ENCODE measurements at places on chromosomes 3 and 15.

- DNase-seq: no peak
These were observed 98.3 kb downstream of the LIPC start for GRCh38 chr15:58530056-58530590.

GRCh38 chr3:138914870-138915502 is 32.0 kb downstream of the FOXL2 start:
- DNase-seq: no peak

DNA sequence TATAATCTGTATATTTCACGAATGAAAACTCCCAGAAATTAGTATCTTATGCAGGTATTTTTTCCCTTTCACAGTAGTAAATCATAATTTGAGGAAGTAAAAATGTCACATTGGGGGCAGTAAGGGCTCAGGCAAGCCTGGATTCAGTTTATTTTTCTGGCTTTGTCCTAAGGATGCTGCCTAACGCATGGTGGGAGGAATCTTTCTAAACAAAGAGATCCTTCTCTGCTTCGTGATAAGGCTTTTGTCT is 35.7 kb downstream of the DNASE1L3 start:
- no peak for DNase-seq

GRCh38 chr3:150605998-150606641 is 3.0 kb downstream of the SELENOT start:
- no peak for DNase-seq

- DNase-seq: no peak
These were observed 69.0 kb upstream of the CCDC80 start for GRCh38 chr3:112709911-112710310.

DNA sequence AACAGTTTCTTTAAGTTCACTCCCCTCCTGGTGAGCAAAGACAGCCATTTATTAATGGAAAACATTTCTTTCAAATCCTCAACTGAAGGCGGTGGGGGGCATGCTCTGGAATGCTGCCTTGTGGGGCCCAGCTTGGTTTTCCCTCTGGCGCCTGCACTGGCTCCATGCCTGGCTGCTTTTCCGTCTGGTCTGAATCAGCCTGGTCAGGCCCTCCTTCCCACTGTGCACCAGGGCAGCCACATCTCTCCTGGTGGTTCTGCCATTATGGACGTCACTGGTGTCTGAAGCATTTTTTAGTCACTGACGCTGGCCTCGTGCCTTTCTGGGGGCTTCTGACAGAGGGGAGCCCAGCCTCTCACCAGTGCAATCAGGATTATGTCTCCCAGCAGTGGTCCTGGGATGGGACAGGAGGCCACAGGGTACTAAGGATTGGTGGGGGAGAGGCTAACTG is 57.6 kb upstream of the APEH start:
- DNase-seq: no peak

DNA sequence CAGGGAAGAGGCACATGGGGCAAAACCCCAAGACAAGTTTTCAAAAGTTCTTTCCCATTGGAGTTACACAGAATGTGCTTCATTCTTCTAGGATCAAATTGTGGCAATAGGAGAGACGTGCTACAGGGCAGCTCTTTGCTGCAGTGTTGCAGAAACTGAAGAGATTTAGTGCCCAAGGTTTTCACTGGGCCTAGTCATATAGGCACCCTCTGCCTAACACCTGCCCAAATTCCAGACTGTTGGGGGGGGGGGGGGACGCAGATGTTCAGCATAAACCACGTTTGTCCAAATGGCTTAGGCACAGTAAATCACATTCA is 346.8 kb upstream of the ZNF717 start:
- DNase-seq: no peak

DNA sequence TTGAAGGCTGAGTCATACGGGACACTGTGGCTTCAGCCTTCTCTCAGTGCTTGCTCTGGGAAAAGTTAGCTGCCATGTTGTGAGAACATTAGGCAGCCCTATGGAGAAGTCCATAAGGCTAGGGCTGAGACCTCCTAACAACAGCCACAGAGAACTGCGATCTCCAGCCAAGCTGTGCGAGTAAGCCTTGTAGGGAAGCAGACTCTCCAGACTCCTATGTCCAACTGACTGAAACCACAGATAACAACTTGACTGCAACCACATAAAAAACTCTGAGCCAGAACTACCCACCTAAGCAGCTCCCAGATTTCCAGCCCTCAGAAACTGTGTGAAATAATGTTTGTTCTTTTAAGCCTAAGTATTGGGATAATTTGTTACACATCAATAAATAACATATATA is 40.7 kb downstream of the DENND6A start:
- DNase-seq: no peak

DNA sequence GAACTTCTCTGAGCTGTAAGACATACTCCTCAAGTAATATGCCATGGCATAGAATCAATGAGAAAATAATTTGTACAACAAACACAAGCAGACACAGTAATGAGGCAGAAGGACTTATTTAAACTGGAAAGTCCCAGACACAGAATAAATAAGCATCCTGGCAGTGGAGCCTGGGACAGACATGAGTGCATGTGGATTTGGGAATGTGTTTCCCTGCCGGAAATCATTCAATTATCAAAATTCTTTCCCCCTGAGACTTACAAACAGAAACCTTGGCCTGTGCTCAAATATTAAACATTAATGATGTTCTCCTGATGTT is 520.1 kb downstream of the ROBO1 start:
- DNase-seq: no peak

GRCh38 chr15:82150645-82151044 is 104.8 kb upstream of the MEX3B start:
- no peak for DNase-seq

GRCh38 chr15:38085931-38086568 is 151.6 kb downstream of the TMCO5A start:
- no peak for DNase-seq

DNA sequence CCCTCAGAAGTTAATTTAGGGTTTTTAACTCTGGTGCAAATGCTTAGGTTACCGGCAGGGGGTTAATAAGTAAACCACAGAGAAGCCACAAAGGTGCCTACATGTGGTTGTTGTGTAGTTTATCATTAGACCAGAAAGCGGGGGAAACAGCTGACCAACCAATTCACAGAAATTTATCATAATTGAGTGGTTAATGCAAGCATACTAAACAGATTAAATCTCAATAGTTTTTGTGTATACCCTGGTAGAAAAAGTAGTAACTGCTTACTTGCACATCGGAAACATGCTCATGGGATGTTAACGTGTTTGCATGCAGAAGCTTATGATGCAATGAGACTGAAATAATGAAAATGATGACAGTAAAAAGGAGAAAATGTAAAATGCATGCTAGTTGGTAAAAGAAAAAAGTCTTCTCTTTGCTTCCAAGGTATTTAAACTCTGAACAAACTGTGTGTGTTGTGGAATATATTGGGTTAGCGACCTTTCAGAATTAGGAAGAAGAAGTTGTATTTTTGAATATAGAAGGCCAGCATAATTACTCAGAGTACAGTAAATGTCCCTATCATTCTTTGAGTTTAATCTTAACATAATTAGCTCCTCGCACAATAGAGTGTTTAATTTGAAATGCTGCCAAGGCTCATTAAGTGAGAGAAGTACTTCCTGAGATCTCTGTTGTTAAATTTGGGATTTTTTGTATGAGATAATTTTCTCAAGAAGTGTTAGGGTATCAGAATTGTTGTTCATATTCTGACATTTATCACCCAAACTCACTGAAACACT is 316.2 kb downstream of the PTPRG start:
- peak; percentile 21 for DNase-seq

All from LoVo (cell line).